ENCODE measurements at places on chromosomes 16 and 17. TPM values are rescaled to one million over a fixed set of nuclear protein-coding genes. Genes with fewer than 3 reads are reported as not detected.
A peak's percentile ranks its signal among the peaks of the same experiment; 100 is the strongest.

DNA sequence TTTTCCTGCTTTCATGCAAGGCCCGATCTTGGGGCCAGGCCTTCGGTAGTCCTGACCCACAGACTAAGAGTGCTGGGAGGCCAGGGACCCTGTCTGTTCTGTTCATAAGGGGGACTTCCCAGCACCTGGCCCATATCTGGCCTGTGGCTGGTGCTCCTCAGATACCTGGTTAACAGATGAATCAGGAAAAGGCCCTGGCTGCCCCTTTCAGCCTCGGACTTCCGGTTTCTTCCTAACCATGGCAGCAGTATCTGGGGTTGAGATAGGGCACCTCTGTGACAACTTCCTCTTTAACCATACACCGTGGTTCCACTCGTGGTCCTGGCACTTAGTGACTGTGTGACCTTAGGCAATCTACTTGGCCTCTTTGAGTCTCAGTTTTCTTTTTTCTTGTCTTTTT, 18.4 kb downstream of the PLCG2 start:
- no peak for DNase-seq

DNA sequence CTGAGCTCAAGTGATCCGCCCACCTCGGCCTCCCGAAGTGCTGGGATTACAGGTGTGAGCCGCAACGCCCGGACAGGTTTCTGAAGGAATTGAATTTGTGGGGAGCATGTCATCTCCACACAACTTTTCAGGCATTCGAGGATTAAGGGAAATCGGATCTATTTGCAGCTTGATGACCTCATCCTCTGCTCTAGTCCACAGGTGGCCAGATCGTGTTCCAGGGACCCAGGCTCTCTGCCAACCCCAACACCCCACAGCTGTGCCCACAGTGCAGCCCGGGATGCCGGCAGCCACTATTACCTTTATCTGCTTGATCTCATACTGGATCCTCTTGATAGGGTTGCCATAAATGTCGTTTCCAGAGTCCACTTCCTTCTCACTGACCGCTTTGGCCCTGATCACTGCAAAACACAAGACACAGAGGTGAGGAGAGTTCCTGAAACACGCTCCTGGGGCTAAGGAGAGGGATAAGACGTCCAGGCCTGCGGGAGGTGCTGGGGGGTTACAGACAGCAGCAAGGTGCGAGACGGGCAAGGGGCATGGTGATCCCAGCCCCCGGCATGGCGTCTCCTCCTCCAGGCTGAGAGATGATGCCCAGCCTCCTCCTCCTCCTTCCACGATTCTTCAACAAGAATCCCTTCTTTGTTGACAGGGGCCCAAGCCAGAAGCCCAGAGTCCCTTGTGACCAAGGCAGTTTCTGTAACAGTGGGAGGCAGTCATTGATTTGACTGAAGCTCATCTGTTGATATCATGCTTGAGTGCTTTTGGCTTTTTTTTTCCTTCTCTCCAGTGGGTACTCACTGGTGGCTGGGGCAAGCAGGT, 29.3 kb downstream of the CEP295NL start:
- DNase-seq, result no peak

GRCh38 chr17:45008216-45008615, 40.1 kb upstream of the C1QL1 start:
- no peak for DNase-seq

DNA sequence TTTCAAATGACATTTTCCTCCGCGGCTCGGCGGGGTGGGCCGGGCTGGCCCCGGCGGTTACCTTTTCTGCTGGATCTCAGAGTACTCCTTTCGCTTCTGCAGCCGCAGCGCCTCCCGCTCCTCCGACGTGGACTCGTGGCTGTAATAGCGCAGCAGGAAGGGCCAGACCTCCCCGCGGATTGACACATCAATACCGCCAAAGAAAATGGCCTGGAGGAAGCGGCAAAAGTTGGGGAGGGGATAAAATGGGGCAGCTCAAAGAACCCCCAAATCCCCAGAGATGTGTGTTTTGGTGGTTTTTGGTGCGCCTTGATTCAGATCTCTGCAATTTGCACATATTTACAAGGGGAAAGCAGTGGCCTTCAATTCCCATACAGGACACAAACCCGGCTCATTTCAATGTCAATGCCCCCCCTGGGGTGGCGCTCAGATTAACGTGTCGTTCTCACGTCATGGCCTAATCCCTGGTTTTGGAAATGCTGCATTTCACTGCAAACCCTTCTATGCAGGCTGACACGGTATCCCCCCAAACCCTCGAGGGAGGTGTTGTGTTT, 85.9 kb downstream of the TBC1D16 start:
- no peak for DNase-seq

- no peak for DNase-seq
These were observed 160.6 kb upstream of the RPL38 start for GRCh38 chr17:74042744-74043486.

DNA sequence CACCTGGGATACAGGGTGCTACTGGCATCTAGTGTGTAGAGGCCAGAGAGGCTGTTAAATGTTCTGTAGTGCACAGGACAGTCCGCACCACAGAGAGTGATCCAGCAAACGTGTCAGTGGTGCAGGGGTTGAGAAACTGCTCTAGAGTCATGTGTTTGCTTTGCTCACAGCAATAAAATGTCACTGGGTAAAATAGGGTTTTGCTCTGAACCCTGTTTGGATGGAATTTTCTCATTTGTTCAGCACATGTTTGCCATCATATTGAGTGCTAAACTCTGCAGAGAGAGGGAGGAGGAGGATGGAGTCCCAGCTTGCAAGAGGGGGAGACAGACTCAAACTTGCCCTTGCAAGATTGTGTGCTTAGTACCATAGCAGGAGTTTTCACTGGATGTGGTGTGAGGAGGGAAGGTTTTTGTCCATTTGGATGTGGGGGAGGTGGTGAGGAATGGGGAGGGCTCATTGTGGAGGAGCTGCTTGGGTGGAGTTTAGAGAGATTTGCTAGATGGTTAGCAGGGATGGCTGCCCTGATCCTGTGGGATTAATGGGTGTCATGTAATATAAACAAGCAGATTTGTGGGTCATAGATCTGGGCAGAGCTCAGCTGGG, 11.8 kb downstream of the PLCG2 start:
- DNase-seq, result no peak

GRCh38 chr17:60164164-60164563, 14.4 kb downstream of the CA4 start:
- no peak for DNase-seq

DNA sequence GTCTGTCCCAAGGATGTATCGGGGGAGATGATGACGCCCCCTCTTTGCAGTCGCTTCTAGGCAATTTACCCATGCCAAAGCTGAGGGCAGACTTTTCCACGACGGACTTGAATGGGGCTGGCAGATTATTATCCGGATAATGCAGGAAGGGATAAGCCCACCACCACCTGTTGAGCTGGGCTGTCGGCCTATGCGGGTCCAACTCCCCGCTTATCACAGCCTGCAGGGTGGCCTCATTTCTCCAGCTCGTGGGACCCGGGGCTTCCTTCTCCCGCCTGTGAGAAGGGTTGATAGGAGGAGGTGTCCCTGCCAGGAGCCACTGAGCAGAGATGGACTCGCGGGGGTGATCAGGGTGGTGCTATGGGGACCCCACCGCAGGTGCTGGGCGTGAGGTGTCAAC, 559 bp downstream of the CACNG5 start:
- DNase-seq, result no peak

DNA sequence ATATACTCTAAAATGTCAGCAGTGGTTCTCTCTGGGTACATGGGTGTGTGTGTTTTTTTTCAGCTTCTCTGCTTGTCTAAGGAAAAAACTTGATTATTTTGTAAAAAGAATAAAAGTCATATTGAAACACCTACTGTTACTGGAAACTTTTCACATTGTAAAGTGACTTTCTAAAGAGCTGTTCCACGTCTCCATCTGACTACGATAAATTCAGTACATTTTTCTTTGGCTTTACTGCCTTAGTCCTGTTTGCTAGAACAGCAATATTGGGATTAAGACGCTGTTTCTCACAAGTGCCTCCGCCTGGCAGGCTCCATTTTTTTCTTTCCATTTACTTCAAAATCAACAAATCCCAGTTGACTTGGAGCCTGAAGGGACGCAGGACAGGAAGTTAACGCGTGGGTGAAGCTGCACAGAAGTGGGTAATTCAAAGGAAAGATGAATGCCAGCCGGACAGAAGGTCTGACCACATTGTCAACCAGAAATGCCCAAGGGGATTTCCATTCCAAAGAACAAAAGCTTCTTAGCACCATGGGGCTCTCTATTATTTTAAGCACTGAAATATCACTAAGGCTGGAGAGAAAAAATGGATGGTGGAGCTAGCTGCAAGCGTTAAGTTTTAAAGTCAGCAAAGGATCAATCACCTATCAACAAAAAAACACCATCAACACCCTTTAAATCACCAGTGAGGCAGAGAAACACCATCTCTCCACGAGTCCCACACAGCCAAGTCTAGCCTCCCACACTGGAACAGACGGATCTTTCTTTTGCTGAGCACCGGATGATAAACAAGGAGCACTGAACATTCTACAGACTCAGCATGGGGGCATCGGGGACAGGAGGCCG, 8.4 kb downstream of the GLOD4 start:
- DNase-seq, result no peak

GRCh38 chr17:48255759-48256158, 148.2 kb downstream of the SNX11 start:
- no peak for DNase-seq

GRCh38 chr17:78716814-78717393, 65.2 kb downstream of the CYTH1 start:
- no peak for DNase-seq

DNA sequence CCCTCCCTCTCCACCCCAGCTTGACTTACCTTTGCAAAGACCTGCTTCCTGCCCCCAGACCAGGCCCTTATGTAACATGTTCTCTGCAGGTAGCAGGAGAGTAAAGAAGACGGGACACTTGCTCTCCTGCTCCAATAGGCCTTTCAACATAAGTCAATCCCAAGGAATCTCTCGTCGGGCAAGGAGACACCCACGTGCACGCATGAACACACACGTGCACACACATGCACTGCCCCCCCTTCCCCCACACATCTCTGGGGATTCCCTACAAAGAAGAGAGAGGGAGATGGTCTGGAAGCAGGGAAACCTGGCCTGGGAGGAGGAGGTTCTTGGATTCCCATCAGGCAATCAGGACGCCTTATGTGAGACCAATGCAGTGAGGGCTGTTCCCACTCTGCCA, 41.4 kb downstream of the ABCC12 start:
- DNase-seq, result no peak

DNA sequence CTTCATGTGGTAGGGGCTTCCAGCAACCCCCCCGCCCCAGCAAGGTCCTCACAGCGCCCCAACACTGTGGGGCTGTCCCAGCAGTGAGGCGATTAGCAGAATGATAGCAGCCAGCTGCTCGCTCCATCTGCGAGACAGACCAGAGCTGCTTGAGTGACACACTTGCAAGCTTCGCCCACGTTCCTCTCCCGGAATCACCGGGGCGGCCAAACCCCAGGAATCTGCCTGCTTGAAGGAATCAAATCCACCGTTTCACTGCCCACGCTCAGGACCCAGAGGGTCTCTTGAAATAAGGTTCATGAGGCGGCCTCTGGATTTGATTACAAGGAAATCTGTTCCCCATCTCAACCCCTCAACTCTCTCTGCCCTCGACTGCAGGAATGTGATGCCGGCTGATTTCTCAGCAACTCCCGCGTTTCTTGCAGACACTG, 356.0 kb downstream of the C16orf95 start:
- DNase-seq, result no peak

DNA sequence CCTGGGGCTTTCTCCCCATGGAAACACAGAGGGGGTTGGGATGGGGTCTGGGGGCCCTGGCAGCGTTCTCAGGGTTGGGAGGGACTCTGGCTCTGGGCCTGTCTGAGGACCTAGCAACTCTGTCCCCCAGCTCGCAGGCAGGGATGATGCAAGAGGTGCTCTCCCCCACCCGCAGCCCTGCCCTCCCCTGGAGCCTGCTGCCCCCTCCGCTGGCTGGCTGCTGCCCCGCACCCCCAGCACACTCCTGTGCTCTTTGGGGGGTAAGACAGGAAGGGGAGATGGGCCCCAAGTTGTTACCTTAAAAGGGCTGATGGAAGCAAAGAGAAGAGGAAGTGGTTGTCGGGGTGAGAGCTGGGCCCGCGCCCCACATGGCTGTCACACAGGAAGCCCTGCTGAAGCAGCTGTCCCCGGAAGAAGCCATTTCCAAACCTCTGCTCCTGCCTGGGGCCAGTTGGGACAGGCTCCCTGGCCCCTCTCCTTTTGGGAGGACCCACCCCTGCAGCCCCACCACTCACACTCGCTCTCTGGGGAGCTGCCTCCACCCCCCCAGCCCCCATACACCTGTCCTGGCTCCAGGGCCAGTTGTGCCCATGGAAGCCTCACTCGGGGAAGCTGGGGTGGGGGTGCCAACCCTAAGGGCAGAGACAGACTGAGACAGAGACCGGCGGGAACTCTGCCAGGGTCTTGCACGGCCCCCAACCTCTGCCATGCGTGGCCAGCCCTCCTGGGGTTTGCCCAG, 2.5 kb downstream of the CORO1A start:
- DNase-seq, result peak; percentile 82

GRCh38 chr17:77756846-77757560, 201.5 kb upstream of the TNRC6C start:
- no peak for DNase-seq

GRCh38 chr17:77824780-77825280, 133.7 kb upstream of the TNRC6C start:
- no peak for DNase-seq

- no peak for DNase-seq
These were observed 45.0 kb downstream of the B9D1 start for GRCh38 chr17:19317359-19318095.

DNA sequence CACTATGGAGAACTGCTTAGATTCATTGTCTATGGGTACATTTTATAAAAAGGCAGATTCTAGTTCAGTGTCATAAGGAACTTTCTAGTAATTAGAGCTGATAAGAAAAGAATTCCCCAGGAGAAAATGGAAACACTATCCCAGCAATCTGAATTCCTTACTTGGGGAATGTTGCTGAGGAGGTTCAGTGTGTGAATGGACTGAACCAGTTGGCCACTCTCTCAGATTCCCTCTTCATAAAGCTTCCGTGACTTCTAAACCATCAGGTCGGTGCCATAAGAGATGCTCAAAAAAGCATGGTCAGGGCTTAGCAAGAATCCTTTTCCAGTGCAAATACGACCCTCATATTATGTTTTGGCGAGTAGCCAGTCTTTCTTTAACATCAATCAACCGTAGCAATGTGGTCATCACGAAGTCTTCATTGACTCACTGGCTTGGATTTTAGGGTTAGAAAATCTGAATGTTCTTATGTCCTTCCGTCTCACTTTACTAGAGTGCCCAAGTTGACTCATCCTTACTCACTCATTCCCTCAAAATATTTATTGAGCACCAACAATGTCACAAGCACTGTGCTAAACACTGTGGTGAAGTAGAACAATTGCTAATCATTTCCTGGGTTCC, 102.7 kb upstream of the HLF start:
- DNase-seq, result no peak

GRCh38 chr16:101586-101985, 23.6 kb downstream of the MPG start:
- DNase-seq, result no peak

TP53TG3C gene
- not detected for total RNA-seq

NPTX1 gene
- total RNA-seq, result 24.2 TPM

MPO gene
- total RNA-seq, result not detected

LUC7L gene
- 83.0 TPM for total RNA-seq

AIPL1 gene
- not detected for total RNA-seq

CCL8 gene
- not detected for total RNA-seq

CCDC154 gene
- 0.44 TPM for total RNA-seq

Data from activated T-helper 1 cell treated with anti-CD3 and anti-CD28 coated beads, Interleukin-12 subunit alpha, Interleukin-12 subunit beta, Interleukin-2, Interleukin-4 antibody, amounts not matched to agents 30 ng/mL and 10 ng/mL and 1 ng/mL, durations not matched to agents 14 hours and 24 hours and 36 hours (primary cell).